NCI-H226 (cell line): ENCODE measurements at places on chromosomes 6 and 20.

GRCh38 chr6:105819745-105820144 is 266.4 kb upstream of the PRDM1 start:
- DNase-seq: no peak

DNA sequence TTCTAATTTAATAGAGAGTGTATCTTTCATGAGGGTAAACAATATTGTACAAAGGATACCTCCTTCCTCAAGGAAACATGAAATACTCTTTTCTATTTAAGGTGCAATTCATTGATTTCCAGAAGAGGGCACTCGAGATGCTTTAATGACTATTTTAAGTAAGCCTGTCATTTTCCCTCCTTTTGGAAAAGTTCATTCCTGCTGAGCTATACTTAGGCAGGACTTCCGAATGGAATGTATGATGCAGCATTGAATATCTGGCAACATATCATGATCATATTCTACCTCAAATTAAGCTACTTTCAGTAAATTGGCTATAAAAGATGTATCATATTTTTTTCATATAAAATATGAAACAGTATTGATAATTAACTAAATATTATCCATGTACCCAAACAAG is 5.0 kb downstream of the DST start:
- DNase-seq: peak; percentile 38

GRCh38 chr6:3616565-3617176 is 134.8 kb downstream of the PXDC1 start:
- no peak for DNase-seq

DNA sequence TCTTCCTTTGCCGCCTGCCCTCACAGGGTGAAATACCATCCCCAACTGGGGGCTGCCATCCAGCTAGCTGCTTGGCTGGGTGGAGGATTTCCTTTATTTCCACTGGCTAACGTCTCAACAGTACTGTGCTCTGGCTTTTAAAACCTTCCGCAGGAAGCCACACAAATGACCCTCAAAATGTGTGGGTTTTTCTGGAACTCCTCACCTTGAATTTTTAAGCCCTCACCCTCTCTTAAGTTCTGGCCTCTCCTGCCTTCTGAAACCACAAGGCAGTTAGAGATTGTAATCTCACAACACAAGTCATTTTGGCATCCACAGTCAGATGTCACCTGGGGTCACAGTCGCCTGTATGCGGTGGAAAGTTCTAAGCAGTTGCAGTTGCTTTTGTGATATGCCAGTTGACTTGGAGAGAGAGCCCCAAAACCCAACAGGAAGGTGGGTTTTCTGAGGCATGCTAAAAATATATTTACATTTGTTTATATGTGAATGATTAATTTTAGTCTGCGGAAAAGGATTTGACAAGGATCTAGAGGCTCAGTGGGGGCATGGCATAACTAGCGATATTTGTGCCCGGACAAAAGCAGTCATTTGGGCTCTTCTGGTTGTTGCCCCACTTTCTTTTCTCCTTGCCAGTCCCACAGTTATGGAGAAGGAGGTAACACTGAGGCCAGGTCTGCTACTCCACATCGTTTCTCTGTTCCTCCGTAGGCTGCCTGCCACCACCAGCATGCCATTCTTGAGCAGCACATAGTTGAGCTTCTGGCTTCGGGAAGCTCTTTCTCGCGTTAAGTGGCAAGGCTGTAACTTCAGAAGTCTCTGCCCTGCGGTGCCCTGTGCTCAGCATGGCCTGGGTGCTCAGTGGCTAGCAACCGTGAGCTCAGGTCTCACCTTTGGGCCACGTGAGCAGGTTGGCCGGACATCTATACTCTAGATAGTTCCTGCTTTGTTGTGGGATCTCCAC is 335.3 kb downstream of the CD83 start:
- no peak for DNase-seq

DNA sequence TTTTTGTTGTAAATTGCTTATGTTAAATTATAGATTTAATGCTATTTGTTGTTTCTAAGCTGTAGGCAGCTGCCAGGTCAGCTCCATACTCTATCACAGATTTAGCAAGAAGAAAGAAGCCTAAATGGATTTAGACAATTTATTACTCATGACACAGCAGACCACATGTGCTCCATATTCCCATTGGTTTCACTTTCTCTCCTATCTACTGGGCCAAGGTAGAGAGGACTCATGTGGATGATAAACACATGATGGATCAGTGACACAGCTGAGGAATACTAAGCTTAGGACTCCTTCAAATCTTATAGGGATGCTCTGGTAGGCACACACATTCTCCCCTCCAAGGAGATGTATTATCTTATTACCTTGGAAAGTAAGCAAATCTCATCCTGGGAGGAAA is 553.0 kb upstream of the ADGRB3 start:
- no peak for DNase-seq

DNA sequence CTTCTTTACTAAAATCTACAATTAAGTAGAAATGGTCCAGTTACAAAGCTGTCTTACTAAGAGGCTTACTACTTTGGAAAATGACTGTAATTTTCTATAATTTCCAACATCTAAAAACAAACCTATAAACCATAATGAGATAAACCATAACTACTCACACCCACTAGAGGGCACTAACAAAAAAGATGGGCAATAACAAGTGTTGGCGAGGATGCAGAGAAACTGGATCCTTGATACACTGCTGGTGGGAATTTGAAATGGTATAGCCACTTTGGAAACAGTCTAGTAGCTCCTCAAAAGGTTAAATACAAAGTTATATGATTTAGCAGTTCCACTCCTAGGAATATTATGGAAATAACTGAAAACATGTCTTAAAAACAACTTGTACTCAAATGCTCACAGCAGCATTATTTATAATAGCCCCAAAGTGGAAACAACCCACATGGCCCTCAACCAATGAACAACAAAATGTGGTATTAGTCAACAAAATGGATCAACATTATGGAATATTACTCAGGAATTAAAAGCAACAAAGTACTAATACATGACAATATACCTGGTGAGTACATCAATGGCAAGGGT is 50.6 kb downstream of the GJA10 start:
- DNase-seq: peak; percentile 24

GRCh38 chr6:68372991-68373390 is 262.1 kb upstream of the ADGRB3 start:
- DNase-seq: no peak

DNA sequence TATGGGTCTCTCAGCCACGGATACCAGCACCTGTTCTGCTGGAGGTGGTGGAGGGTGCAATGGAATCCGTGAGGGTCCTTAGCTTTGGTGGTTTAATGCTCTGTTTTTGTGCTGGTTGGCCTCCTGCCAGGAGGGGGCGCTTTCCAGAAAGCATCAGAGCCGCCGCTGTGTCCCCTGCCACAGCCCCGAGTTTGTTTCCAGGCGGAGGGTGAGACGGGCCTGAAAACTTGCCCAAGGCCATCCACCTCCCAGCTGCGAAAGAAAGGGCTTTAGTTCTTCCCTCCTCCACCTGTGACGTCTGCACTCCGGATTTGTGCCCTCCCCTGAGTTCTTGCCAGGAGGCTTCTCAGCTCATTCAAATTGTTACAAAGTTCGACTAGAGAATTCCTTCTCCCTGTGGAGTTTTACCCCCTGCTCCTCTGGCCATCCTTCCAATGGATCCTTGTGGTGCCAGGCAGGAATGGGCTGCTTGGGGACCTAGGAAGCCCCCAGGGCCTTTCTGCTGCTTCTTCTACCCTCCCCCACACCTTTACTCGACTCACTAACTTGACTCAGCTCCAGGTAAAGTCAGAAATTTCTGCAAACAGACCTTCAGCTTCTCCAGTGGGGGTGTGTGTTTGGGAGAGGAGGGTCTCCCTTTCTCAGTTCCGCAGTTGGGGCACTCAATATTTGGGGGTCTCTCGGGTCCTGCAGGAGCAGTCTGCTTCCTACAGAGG is 873.7 kb downstream of the KIF16B start:
- DNase-seq: no peak

DNA sequence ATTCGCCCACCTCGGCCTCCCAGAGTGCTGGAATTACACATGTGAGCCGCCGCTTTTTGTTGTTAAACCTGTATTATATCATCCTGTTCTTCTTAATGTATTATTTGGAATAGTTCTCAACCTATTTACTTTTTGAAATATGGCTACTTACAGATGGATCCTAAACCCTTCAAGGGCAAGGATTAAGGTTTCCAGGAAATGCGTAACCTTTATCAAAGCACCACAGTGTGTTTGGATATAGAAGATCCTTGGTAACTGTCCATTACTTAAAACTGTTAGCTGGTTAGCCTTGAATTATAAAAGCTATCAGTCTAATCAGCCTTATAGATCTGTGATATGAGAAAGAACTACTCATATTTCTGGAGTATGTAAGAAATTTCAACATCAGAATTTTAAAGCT is 12.3 kb upstream of the RPN2 start:
- no peak for DNase-seq

DNA sequence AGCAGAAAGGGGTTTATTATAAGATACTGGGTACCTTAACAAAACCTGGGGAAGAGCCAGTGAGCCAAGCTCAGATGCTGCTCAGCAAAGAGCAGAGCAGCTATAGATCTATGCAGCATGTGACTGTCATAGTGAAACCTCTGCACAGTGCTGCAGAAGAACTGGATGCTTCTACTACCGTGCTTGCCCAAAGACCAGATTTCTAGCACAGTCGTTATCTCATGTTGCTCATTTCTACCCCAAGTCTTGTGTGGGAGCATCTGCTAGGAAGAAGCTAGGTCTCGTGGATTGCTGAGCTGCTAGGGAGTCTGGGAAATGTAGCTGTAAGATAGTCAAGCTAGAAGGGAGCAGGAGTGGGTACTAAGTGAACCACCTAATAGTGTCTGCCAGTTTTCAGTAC is 31.7 kb upstream of the GNRH2 start:
- DNase-seq: no peak

DNA sequence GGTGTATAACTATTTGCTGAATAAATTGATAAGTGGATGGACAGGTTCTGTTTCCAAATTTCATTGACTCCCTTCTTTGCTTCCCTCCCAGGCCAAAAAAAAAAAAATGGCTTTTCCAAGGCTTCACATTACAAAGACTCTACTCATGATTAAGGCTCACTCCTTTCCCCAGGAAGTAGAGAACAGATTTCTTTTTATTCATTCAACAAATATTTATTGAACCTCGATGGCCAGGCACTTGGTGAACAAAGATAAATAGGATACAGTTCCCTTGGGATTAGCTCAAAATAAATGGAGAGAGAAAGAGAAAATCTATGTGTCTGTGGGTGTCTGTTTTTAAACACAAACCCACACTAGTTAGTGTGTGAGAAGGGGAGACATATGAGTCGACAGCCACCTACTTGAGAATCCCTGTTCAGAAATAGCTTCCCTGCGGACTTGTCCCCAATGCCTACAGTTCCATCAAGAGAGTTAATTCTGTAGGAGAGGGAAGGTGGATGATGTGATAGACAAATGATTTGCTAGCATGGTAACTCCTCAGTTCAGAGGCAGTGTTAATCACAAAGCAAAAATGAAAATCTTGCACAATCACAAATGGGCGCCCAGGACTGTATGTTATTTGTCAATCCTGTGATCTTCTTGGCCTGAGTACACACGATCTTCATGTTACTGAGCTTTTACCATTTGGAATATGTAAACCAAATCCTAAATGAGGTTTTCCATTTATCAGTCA is 20.3 kb downstream of the TRAF3IP2 start:
- peak; percentile 34 for DNase-seq

DNA sequence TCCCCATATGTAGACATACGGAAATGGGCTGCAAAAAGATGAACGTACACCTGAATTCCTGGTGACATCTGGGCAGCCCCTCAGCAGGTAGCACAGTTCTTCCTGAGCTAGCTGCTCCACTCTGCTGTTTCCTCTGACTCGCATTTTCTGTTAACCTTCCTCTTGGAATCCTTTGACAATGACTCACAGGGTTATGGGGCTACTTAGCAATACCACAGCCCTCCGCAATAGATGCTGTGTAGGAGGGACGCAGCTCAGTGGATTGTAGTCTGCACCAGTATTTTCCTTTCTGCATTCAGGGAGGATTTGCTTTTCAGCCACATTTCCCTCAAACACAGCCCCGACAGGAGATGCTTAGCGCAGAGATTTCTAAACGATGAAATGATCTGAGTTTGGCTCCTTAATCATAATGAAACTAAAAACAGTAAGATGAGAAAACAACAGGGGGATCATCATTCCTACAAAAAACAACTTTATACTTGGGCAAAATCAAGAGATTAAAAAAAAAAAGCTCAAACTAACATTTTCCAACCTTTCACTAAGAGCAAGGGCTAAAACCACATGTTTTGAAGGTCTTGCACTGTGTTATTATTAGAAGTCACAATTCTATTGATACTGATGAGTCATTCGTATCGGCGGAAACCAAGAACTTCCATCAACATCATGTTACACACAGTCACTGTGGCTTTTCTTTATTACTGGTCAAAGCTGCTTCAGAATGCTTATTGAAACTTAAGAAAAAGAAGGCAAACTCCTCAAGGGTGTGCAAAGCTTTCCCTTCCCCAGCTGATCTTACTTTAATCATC is 12.2 kb downstream of the BACH2 start:
- DNase-seq: peak; percentile 96

DNA sequence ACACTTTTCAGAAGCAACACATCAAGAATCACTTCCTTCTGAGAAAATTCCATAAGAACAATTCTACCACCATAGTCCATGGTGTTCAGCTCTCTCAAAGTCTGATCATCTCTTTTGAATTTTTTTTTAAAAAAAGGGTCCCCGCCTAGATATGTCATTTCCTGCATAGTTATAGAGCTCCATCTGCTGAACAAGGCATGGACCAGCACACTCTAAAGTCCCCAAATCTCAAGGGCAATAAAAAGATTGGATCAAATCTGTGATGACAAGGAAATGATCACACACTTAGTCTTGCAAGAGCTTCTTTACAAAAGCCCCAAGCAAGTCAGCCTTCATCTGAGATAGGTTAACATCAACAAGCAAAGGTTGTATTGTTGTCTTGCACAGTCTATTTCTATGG is 100.7 kb upstream of the STMND1 start:
- no peak for DNase-seq

GRCh38 chr6:67451874-67452273 is 1183.2 kb upstream of the ADGRB3 start:
- DNase-seq: no peak

DNA sequence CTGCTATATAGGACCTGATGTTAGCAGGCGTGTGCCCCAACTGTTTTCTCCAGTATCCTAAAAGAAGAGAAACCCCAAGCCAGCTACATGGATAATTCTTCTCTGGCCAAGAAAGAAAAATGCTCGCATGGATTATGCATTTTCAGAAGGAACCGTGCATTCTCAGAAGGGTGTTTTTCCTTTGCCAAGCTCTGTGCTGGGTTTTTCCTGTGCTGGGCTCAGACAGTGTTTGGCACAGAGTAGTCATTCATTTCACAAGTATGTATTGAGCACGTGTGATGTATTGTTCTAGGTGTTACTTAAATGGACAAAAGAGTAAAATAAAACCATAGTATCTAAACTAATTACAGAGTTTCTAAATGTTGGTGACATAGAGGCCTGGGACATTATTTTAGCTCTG is 62.7 kb upstream of the ZNF133 start:
- no peak for DNase-seq

GRCh38 chr6:157047951-157048350 is 270.8 kb downstream of the ARID1B start:
- no peak for DNase-seq

- no peak for DNase-seq
These were observed 59.8 kb downstream of the IGF2R start for GRCh38 chr6:160028487-160029275.
